ENCODE measurements at places on chromosomes 4 and X.

GRCh38 chr4:178823673-178824295 lies 1381.5 kb upstream of the AGA start:
- DNase-seq, result no peak

DNA sequence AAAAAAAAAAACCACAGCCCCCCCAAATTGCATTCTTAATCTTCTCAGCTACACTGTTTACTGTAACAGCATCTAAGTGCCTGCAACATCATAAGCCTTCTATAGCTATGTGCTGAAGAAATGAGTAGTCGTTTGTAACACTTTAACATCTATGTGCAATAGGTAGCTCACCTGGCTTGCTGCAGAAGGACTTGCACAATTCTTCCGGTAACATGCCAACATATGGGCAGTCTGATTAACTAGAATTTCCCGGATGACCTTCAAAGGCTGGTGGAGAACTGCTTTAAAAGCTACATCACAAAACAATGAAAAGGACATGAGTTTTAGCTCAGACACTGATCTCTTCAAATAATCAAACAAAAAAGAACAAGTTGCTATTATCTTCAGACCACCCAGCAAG lies 52.9 kb downstream of the METTL14 start:
- DNase-seq, result no peak

DNA sequence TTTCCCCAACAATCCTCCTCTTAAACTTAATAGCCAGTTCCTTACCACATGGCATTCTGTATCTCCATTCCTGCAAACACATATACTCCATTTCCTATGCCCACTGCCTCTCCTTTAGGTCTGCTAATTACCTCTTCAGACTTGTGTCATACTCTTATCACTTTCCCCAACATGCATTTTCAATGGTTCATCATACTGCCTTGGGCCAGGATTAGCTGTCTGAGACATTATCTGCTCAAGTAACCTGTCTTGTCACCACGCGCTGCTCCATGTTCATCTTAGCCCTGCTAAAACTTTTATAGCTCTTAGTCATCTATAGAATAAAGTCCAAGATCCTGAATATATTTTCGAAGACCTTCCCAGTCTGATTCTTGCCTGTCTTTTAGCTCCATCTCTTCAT lies 224.1 kb upstream of the GK2 start:
- DNase-seq, result no peak

DNA sequence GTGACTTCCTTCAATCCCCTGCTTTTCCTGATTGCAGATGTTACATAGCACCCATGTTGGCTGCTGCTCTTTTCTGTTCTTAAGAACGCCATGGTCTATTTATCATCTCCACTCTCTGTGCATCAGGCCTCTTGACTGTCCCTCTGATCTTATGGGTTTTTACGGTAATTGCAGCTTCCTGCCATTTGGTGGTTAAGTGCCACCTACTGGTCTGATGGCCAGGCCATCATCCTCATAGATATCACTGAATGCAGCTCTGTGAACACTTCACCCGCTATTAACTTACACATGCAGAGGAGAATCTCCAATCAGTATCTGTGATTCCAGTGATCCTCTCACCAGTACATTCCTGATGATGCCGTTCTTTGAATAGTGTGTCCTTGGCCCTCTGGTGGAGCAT lies 382.4 kb downstream of the TRAM1L1 start:
- DNase-seq, result no peak
